ENCODE measurements at places on chromosomes 2 and 18.

- DNase-seq: no peak
Measured at GRCh38 chr2:239255218-239255617, 145.6 kb downstream of the HDAC4 start.

DNA sequence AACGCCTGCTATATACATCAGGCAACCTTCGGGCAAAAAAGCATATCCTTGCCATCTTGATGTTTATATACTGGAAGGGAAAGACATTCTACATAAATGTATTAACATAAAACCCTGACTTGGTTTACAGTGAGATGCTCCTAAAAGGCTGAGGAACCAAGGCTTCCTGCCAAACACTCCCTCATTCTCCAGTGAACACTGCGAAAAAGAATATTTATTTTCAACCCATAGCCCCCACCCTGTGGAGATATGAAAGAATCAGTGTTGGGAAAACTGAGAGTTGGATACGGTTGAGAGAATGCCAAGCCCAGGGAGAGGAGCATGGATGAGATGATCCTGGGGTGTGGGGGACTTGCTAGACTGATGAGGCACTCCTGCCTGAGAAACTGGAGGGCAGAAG lies 94.9 kb downstream of the PIEZO2 start:
- DNase-seq: no peak

GRCh38 chr18:75129717-75130477 lies 79.0 kb downstream of the PTGR3 start:
- DNase-seq: no peak

GRCh38 chr2:75932996-75933395 lies 222.3 kb upstream of the GCFC2 start:
- DNase-seq: no peak

DNA sequence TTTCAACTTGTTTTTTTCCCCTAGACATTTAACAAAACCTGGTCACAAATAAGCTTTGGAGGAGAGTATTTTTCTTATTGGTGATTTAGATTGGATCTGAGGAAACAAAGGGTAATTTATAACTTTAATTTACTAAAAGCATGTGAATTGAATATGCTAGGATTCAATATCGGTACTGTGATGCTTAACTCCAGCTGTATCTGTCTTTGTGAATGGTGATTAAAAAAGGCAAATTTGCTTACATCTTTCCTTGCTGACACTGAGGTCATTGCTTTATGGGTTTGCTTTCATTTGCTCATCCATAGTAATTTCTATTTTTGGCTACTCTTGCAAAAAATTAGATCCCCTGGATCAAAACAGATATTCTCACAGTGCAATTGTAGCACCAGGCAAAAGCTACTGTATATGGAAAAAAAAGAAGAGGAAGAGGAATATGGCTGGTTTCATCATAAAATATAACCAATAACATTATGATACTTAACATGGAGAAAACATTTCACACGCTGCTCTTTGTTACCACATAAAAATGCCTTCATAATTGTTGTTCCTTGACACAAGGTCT lies 832.0 kb upstream of the ZEB2 start:
- no peak for DNase-seq

GRCh38 chr2:241363426-241363825 lies 7.3 kb downstream of the FARP2 start:
- DNase-seq: no peak

DNA sequence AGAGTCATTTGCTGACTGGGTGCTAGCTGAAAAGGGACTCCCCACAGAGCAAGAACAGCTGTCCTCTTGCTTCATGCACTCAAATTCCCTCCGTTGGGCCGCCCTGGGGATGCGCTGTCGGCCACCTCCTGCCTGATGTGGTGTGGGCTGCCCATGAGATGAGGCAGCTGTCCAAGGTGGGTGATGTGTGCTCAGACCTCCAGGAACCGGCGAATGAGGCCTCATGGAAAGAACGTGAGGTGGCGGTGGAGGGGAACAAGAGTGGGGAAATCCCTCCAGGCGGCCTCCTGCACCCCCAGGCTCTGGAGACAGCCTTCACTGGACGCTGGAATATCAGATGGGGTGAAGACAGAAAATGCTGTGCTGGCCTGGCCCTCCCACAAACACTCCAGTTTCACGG lies 79.8 kb downstream of the LONRF2 start:
- DNase-seq: no peak

DNA sequence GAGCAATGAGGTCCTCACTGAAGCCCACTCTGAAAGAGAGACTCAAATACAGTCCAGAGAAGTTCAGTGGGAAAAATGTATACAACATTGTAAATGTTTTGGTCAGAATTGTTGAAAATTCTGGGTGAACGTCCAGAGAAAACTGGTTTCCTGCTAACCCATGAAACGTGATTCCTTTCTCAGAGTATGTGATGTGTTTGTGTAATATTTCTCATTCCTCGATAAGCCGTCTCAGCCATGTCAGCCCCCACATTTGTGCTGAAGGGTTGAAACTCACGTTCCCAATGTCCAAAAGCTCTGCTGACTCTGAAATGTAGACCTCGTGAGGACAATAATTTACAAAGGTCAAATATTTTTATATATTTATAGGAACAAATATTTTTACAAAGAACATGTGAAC lies 51.6 kb downstream of the BMP10 start:
- no peak for DNase-seq

DNA sequence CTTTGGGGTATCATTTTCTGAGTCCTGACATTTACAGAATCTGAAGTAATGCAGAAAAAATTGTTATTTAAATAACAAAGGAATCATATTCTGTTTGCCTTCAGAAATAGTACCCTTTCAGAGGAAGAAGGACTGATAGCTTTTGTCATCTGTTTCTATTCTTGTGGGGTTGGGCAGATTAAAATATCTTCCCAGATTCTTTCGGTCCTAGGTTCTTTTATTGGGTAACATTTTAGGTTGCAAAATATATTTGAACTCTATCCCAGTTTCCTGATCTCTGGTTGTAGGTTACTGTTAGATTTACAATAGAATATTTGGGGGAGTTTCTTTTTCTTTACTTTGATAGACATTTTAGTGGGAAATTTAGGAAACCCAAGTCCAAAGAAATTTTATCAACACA lies 550.5 kb downstream of the SPAG16 start:
- DNase-seq: no peak

DNA sequence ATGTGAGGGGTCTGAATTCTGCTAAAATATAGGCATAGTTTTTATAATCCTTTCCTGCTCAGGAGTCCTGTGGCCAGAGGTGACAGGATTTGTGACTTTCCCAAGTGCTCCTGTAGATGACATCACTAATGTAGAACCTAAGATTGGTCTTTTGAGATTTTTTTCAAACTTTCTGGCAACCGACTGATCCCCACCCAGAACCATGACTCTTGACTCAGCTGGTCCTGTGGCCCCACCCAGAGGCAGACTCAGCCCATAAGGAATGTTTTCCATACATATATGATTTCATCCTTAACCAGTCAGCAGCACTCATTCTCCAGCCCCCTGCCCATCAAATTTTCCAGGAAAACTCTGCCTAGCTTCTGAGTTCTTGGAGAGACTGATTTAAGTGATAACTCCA lies 46.8 kb downstream of the COMMD1 start:
- DNase-seq: no peak

DNA sequence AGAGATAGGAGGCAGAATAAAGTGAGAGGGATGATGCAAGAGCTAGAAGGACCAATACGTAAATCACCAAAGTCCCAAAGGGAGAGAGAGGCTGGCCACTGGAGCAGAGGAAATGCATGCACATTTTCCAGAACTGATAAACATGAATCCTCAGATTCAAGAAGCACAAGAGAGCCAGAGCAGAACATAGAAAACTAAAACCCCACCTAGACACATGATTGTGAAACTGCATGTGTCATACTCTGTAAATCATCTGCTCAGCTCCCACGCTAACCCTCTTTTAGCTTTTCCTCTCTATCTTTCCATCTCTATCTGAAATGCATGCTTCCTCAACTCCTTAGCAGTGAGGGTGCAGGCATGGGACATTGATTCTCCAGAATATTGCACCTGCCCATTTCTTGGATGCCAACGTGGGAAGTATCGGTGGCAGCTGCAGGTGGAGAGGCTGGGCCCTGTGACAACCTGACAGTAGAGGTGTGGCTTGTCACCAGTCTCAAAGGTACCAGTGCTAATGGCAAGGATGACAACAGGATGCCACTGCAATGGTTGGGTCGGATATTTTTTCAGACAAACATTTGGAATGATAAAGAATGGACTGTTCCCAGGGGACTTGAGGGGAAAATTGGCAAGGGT lies 89.3 kb upstream of the OTOS start:
- no peak for DNase-seq

DNA sequence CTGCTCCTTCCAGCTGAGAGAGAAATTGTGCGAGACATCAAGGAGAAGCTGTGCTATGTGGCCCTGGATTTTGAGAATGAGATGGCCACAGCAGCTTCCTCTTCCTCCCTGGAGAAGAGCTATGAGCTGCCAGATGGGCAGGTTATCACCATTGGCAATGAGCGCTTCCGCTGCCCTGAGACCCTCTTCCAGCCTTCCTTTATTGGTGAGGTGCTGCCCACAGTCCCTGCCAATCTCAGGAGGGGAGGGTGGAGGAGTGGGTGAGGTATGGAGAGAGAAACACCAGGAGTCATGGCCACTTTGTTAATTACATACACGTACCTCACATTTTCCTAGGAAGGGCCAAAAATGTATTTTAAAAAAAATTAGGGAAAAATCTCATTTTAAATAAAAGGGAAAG lies 12.0 kb upstream of the DGUOK start:
- DNase-seq: no peak

GRCh38 chr2:114157057-114157385 lies 267.1 kb downstream of the ACTR3 start:
- no peak for DNase-seq

- no peak for DNase-seq
Measured at GRCh38 chr2:73536133-73536840, 105.9 kb downstream of the NAT8 start.

GRCh38 chr2:234566622-234567021 lies 69.7 kb upstream of the ARL4C start:
- no peak for DNase-seq

- DNase-seq: no peak
Measured at GRCh38 chr2:238134393-238134785, 4.1 kb upstream of the KLHL30 start.

- DNase-seq: no peak
Measured at GRCh38 chr18:60987963-60988362, 345.3 kb upstream of the CDH20 start.

DNA sequence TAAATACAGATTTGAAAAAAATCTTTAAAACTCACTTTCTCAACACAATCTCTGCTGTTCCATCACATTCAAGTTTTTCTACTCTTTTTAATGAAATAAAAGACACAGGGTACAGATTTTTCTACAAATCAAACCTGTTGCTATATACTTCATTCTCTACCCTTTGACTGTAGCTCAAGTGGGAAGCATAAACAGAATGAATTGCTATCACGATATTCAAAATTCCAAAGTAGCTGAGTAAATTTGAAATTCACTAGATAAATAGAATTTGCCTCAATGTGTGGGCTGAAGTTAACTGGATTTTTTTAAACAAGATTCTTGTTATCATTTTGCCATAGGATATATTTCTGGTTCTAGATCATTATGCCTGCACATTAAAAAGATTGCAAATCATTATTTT lies 185.9 kb downstream of the ZNF521 start:
- no peak for DNase-seq

DNA sequence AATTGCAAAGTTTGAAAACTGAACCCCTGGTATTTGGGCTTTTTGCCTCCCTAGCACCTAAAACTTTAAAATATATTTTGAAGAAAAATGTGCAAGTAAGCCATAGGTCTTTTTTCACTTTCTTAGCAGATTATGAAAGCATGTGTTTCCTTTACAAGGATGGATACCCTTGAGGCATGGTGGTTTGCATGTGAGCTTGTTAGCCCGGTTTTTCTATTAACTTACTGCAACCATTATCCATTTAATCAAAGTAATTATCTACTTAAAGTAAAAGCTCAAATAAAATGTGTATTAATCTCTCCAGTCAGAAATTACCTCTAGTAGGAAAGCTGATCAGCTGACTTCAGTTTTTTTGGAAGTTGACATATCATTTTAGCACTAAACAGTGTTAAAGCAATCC lies 140.6 kb downstream of the EML6 start:
- no peak for DNase-seq

GRCh38 chr2:171550613-171551012 lies 28.3 kb downstream of the CYBRD1 start:
- no peak for DNase-seq
